ENCODE measurements at places on chromosomes 7 and 10. TPM values are rescaled to one million over a fixed set of nuclear protein-coding genes. Genes with fewer than 3 reads are reported as not detected.

GRCh38 chr7:105213611-105214010 is 175.1 kb downstream of the SRPK2 start:
- peaks cover 4% of the 10 kb centered on the region for H3K36me3 ChIP-seq
- peaks cover 44% of the 10 kb centered on the region for H3K4me1 ChIP-seq
- H3K27ac ChIP-seq: no peak overlapping the region
- no peak for DNase-seq

Gene ASAH2
- 1.1 TPM for total RNA-seq

Gene KCND2
- not detected for total RNA-seq

- H3K4me1 ChIP-seq: no peaks in the 10 kb centered on the region
- H3K4me3 ChIP-seq: no peak overlapping the region
- no peaks in the 10 kb centered on the region for H3K27me3 ChIP-seq
Observed at GRCh38 chr7:34354899-34355298, 303.1 kb upstream of the NPSR1 start.

Gene TYW1B
- 1.7 TPM for total RNA-seq

GRCh38 chr7:139827042-139827441 is 2.0 kb upstream of the TBXAS1 start:
- H3K36me3 ChIP-seq: no peaks in the 10 kb centered on the region
- no peak overlapping the region for H3K4me3 ChIP-seq
- no peak for DNase-seq

DNA sequence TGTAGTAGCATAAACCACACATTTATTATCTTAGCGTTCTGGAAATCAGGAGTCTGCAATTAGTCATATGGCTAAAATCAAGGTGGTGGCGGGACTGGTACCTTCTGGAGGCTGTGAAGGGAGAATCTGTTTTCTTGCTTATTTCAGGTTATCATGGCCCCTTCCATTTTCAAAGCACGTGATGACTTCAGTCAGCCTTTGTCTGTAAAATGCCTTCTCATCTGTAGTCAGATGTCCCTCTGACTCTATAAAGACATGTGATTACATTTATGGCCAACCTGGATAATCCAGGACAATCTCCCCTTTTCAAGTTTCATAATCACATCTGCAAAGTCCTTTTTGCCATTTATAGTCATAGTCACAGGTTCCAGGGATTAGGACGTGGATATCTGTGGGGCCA is 15.5 kb upstream of the ZNF248 start:
- no peaks in the 10 kb centered on the region for H3K36me3 ChIP-seq
- no peaks in the 10 kb centered on the region for H3K4me1 ChIP-seq
- no peak overlapping the region for H3K27ac ChIP-seq
- no peak for DNase-seq

Gene HYAL4
- 0.34 TPM for total RNA-seq

DNA sequence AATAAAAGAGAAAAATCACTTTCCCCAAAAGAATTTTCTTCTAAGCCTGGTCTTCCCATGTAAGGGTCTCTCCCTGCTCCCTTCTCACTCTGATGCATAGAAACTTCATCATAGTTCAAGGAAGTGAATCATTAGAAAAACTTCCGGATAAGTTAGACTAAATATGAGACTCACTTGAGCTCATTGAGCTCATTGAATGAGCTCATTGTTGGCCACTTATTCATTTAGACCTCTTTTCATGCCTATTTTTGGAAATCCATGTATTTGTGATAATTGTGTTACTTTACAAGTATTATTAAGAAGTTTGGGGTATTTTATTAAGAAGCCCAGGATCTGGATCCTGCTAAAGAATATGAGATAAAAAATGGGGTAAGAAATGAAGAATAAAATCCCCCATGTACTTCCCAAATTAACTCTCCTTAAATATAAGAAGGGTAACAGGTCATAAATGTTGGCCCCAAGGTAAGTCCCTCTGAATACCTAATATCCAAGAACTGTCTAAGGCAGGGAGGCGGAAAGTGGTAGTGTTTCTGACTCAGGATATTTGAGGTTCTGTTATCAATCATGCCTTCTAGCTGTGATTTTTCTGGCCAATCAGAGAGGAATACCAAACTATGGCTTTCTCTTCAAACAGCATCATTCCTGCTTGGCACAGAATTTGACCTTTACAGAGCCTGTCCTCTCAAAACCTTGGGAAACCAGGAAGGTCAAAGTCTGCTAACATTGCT is 236.5 kb upstream of the PTN start:
- H3K27ac ChIP-seq: no peak overlapping the region
- H3K27me3 ChIP-seq: no peaks in the 10 kb centered on the region
- no peak for DNase-seq
- no peaks in the 10 kb centered on the region for H3K36me3 ChIP-seq
- H3K4me3 ChIP-seq: no peak overlapping the region

Gene RBP4
- total RNA-seq: not detected

Gene SFRP4
- 0.23 TPM for total RNA-seq

DNA sequence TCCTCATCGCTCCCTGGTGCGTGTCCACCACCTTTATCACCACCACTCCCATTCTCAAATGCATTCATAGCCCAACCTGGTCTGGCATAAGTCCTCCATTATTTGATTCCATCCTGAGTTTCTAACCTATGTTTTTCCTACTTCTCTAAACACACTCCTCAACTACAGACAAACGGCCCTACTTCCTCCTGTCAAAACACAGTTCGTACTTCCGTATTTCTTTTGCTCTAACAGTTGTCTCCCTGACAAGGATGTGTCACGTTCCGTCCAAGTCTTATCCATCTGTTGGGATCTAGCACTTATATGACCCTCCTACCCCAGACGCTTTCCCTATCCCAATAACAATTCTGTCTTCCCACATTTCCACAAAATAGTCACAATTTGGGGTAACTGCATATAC is 46.8 kb downstream of the DOCK4 start:
- H3K27ac ChIP-seq: no peak overlapping the region

DNA sequence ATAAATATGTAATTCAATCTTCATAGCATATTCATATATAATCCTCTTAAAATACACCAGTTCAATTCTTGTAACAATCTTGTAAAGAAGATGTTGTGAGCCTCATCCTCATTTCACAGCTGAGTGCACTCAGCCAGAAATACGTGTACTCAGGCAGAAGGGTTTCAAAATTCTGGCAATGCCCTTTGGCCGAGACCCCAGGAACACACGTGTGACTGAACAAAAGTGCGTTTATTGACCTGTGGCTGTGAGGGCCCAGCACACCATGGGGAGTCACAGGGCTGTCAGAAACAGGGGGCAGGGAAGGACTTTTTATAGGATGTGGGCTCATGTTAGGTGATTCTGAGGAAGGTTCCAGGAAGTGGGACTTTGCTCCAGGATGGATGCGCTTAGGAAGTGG is 21.5 kb downstream of the GIMAP8 start:
- H3K4me1 ChIP-seq: peaks cover 21% of the 10 kb centered on the region
- no peak for DNase-seq
- peak overlapping the region; percentile 18 for H3K27ac ChIP-seq
- no peaks in the 10 kb centered on the region for H3K36me3 ChIP-seq

Gene CARD11
- total RNA-seq: 0.44 TPM

Gene EMX2
- not detected for total RNA-seq

DNA sequence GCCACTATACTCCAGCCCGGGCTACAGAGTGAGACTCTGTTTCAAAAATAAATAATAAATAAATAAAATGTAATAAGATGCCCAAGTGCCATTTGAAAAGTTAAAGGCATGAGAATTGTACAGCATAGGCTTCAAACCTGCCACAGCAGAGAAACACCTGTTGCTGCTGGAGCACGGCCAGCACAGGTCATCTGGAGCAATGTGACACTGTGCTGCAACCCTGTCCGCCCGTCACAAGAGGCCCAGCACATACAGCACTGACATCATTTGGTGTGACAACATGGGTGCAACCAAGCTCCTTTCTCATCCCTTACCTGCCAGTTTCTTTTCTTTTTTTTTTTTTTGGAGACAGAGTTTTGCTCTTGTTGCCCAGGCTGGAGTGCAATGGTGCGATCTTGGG is 1.3 kb downstream of the RFC2 start:
- H3K27ac ChIP-seq: no peak overlapping the region
- no peaks in the 10 kb centered on the region for H3K27me3 ChIP-seq
- H3K36me3 ChIP-seq: no peaks in the 10 kb centered on the region
- H3K4me1 ChIP-seq: peaks cover 35% of the 10 kb centered on the region
- DNase-seq: no peak

Gene HTR5A
- not detected for total RNA-seq

- no peaks in the 10 kb centered on the region for H3K27me3 ChIP-seq
- H3K27ac ChIP-seq: peak overlapping the region; percentile 60
- H3K4me3 ChIP-seq: no peak overlapping the region
- DNase-seq: no peak
- no peaks in the 10 kb centered on the region for H3K4me1 ChIP-seq
Observed at GRCh38 chr7:21941611-21942141, 4.0 kb downstream of the CDCA7L start.

DNA sequence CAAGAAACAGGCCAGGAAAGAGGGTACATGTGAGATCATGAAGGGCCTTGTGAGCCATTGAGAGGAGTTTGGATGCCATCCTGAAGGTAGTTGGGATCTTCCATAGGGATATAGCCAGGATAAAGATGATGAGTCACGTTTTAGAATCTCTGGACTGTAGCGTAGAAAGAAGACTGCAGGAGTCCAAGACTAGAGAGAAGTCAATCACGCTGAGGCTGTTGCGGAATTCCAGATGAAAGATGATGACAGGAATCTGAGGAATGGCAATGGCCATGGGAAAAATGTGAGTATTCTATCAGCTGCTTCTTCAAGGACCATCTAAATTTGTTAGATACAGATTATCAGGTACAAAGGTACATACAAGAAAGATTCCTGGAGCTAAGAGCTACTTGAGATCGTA is 711.3 kb downstream of the GRM8 start:
- no peak overlapping the region for H3K4me3 ChIP-seq
- H3K27me3 ChIP-seq: no peaks in the 10 kb centered on the region
- H3K4me1 ChIP-seq: no peaks in the 10 kb centered on the region
- H3K36me3 ChIP-seq: no peaks in the 10 kb centered on the region
- DNase-seq: no peak

GRCh38 chr10:116766837-116767634 is 24.7 kb upstream of the HSPA12A start:
- no peaks in the 10 kb centered on the region for H3K36me3 ChIP-seq
- H3K4me3 ChIP-seq: no peak overlapping the region
- H3K27me3 ChIP-seq: peaks cover 10% of the 10 kb centered on the region
- no peaks in the 10 kb centered on the region for H3K4me1 ChIP-seq
- DNase-seq: peak; percentile 36
- no peak overlapping the region for H3K27ac ChIP-seq

DNA sequence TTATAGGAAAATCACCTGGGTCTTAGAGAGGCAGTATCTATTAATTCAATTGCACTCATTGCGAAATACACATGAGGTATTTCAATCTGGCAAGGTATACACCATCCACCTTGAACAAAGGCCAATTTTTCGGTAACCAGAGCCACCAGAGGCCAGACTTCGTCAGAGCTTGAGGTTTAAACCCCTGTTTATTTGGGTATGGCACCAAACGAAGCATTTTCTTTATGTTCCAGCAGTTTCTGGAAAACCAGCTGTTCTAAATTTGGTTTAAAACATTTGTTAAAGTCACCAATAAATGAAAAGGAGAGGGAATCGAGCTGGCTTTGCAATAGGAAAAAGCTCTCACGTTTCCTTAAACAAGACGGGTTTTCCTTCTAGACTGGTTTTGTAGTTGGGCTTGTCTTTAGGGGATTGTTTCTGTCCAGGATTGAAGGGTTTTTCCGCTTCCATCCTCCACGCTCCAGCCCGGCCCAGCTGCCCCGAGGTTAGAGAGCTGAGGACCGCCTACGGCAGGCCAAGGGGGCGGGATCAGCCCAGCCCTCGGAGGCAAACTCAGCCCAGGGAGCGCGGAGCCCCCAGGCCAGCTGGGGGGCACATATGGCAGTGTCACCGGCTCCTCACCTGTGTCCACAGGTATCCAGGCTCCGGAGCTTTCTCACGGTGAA is 539.4 kb upstream of the MGMT start:
- H3K27ac ChIP-seq: peak overlapping the region; percentile 75
- peaks cover 14% of the 10 kb centered on the region for H3K27me3 ChIP-seq
- peaks cover 39% of the 10 kb centered on the region for H3K4me1 ChIP-seq
- H3K4me3 ChIP-seq: no peak overlapping the region

Gene MYPN
- 86.5 TPM for total RNA-seq

DNA sequence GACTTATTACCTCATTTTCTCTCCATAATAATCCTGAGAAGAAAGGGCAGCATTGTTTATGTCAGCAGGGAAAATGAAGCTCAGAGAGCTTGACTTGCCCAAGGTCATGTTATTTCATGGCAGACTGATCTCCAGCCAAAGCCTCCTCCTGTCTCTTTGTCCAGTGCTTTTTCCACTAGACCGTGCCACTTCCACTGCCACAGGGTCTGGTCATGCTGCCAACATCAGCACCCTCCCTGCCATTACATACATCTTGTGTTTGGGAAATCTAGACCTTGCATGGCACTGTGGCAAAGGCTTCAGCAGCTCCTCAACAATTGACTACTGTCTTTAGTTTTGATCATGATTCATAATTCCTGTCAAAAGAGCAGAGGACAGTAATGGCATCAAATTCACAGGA is 25.1 kb downstream of the NRCAM start:
- H3K36me3 ChIP-seq: no peaks in the 10 kb centered on the region
- H3K27me3 ChIP-seq: no peaks in the 10 kb centered on the region
- DNase-seq: no peak
- no peaks in the 10 kb centered on the region for H3K4me1 ChIP-seq
- no peak overlapping the region for H3K27ac ChIP-seq

GRCh38 chr7:140060788-140061606 is 1.8 kb downstream of the PARP12 start:
- H3K36me3 ChIP-seq: peaks cover 15% of the 10 kb centered on the region
- H3K4me3 ChIP-seq: peak overlapping the region; percentile 84
- DNase-seq: peak; percentile 68
- H3K27ac ChIP-seq: peak overlapping the region; percentile 90
- peaks cover 33% of the 10 kb centered on the region for H3K4me1 ChIP-seq

DNA sequence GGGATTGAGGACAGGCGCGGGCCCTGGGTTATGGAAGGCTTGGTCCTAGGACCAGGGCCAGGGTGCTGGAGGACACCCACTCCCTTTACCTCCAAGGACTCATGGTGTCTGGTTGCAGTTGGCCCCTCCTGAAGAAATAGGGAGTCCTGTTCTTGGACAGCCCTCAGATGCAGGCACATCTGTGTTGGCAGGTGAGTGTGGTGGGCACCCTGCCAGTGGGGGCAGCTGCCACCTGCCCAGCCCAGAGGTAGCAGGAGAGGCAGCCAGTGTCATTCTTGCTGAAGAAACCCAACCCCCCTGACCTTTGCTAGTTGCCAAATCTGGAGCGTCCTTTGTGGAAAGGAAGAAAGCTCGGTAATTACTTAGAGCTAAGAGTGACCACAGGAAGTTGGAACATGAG is 8.3 kb downstream of the GALNT17 start:
- H3K4me3 ChIP-seq: no peak overlapping the region
- H3K27ac ChIP-seq: no peak overlapping the region
- DNase-seq: no peak

Gene LRRN3
- total RNA-seq: 0.59 TPM

DNA sequence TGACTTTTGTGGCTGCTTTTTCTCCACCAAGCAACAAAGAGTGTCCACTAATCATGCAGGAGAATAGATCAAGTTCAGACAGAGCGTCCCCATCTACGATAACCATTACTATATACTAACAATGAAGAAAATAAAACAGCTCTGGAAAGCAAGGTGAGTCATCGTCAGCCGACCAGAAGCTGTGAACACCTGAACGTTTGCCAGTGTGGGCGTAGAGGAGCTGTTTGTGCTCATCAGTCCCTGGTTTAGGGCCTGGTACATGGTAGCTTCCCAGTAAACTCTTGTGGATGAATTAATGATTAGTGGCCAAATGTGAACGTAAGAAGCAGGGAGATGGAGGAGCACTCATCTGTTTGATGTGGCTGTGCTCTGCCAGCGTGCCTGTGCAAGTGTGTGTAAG is 180.7 kb downstream of the EVX1 start:
- no peaks in the 10 kb centered on the region for H3K27me3 ChIP-seq
- H3K4me1 ChIP-seq: peaks cover 7% of the 10 kb centered on the region
- no peaks in the 10 kb centered on the region for H3K36me3 ChIP-seq
- H3K27ac ChIP-seq: no peak overlapping the region
- no peak overlapping the region for H3K4me3 ChIP-seq
